ENCODE measurements at places on chromosomes 11 and 22. TPM values are rescaled to one million over a fixed set of nuclear protein-coding genes. Genes with fewer than 3 reads are reported as not detected.

GRCh38 chr11:126423154-126423553 is 67.7 kb downstream of the ST3GAL4 start:
- H3K4me3 ChIP-seq: no peak overlapping the region
- H3K27ac ChIP-seq: no peak overlapping the region
- H3K36me3 ChIP-seq: no peaks in the 10 kb centered on the region
- DNase-seq: no peak

DNA sequence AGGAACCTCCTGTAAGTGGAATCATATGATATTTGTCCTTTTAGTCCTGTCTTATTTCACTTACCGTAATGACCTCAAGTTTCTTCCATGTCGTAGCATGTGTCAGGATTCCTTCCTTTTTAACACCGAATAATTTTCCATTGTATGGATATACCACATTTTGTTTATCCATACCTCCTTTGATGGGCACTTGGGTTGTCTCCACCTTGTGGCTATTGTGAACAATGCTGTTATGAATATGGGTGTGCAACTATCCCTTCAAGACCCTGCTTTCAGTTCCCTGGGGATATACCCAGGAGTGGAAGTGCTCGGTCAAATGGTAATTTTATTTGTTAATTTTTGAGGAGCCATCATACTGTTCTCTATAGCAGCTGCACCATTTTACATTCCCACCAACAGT is 244.9 kb upstream of the BLID start:
- DNase-seq: no peak
- no peak overlapping the region for H3K4me3 ChIP-seq
- peaks cover 16% of the 10 kb centered on the region for H3K4me1 ChIP-seq
- no peak overlapping the region for H3K27ac ChIP-seq

DNA sequence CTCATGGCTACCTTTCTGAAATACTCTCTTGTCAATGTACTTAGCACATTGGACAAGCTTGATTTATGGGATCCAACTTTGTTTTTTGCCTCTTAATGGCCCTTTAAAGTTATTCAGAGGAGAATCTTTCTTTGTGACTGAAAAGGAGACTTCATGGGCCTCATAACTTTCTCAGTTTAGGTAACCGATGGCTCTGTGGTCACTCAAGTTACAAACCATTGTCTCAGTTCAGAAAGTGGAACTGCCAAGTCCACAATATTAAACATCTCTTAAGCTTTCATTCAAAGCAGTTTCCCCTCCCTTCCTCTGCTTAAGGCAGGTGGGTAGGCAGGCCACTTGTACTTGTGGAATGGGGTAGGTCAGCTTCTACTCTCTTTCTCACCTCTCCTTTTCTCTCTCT is 12.3 kb upstream of the ARL14EP start:
- H3K36me3 ChIP-seq: no peaks in the 10 kb centered on the region
- no peaks in the 10 kb centered on the region for H3K27me3 ChIP-seq
- no peak for DNase-seq
- no peak overlapping the region for H3K4me3 ChIP-seq
- no peak overlapping the region for H3K27ac ChIP-seq

- no peak for DNase-seq
- H3K4me3 ChIP-seq: no peak overlapping the region
- H3K27ac ChIP-seq: no peak overlapping the region
- no peaks in the 10 kb centered on the region for H3K4me1 ChIP-seq
Observed at GRCh38 chr11:75797116-75797515, 17.9 kb upstream of the UVRAG start.

DNA sequence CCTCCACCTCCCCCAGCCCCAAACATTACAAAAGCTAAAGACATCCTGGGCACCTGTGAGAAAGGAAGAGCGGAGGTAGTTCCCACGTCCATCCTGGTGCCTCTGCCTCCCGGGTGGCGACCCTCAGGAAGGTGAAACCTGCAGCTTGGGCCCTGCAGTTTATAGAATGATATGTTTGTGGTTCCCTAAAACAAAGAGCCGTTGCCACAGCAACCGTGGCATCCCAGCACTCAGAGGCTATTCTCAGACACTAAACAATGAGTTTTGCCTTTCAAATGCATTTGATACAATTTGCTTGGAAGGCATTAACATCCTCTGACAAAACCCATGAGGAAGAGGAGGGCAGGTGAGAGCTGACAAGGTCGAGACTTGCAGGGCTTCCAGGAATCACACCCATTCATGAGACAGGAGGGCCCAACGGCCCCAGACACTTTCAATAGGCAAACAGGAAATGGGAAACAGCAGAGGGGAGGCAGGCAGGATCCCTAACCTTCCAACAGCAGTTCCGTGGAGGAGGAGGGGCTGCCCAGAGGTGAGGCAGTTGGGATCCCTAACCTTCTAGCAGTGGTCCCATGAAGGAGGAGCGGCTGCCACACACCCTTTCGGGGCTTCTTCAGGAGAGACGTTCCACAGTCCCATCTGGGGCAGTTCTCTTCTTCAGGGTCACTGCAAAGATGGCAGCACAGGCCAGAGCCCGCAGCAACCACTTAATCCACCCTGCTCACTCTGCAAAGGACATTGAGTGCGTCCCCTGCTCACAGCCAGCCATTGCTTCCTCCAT is 379.2 kb downstream of the SHANK2 start:
- no peak for DNase-seq
- no peak overlapping the region for H3K27ac ChIP-seq
- H3K4me3 ChIP-seq: no peak overlapping the region
- H3K4me1 ChIP-seq: no peaks in the 10 kb centered on the region

- H3K27ac ChIP-seq: no peak overlapping the region
- H3K36me3 ChIP-seq: no peaks in the 10 kb centered on the region
- H3K4me3 ChIP-seq: peak overlapping the region; percentile 32
- peaks cover 8% of the 10 kb centered on the region for H3K4me1 ChIP-seq
- peak; percentile 81 for DNase-seq
- H3K27me3 ChIP-seq: peaks cover 26% of the 10 kb centered on the region
Observed at GRCh38 chr22:22397292-22397870, 111.2 kb downstream of the ZNF280B start.

DNA sequence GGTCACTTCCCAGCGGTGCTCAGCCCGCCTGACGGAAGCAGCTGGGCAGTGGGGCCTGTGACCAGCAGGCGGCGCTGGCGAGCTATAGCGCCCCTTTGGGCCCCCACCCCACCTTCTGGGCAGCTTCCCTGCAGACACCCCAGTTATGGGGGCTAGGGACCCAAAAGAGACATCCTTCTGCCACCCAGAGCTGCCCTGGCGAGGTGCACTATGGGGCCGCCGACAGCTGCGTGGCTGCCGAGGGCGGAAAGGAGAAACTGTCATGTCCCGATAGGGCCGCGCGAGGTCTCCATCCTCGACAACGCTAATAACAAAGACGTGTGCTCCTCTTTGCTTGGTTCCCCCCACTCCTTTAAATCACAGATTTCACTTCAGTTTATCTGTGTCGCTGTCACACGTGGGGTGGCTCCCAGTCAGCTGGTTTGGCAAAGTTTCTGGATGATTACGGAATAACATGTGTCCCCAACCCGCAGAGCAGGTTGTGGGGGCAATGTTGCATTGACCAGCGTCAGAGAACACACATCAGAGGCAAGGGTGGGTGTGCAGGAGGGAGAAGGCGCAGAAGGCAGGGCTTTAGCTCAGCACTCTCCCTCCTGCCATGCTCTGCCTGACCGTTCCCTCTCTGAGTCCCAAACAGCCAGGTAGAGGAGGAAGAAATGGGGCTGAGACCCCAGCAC is 673 bp upstream of the MYO7A start:
- H3K27ac ChIP-seq: no peak overlapping the region
- H3K27me3 ChIP-seq: no peaks in the 10 kb centered on the region
- H3K4me3 ChIP-seq: peak overlapping the region; percentile 73
- DNase-seq: peak; percentile 76
- no peaks in the 10 kb centered on the region for H3K36me3 ChIP-seq
- H3K4me1 ChIP-seq: peaks cover 4% of the 10 kb centered on the region

DNA sequence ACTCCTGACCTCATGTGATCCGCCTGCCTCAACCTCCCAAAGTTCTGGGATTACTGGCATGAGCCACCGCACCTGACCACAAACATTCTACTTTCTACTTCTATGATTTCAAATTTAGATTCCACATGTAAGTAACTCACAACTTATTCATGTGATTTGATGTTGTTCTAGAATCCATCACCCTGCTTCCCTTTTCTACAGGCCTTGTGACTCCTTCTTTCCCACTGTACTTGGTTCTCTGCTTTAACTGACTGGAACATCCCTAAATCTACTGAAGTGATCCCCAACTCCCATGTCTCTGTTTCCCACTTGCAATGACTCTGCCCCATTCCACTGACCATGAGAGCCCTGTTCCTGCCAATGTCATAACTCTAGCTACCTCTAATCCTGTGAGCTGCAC is 25.7 kb upstream of the MRPL17 start:
- no peaks in the 10 kb centered on the region for H3K27me3 ChIP-seq
- H3K27ac ChIP-seq: no peak overlapping the region
- no peak overlapping the region for H3K4me3 ChIP-seq
- H3K4me1 ChIP-seq: no peaks in the 10 kb centered on the region

DNA sequence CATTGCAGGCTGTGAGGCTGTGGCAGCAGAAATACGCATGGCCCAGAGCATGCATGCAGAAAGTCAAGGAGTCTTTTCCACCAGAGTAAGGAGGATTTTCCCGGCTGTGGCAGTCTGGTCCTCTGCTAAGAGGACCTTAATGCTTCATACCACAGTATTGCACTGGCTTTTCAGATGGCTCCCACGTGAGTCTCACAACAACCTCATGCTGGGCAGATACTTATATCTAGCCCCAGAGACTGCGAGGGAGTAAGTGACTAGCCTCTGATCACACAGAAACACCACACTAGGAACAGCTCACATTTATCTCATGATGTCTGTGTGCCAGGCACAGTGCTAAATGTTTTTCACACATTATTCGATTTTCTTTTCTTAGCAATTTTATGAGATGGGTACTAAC is 8.0 kb downstream of the CRY2 start:
- H3K36me3 ChIP-seq: no peaks in the 10 kb centered on the region
- peaks cover 57% of the 10 kb centered on the region for H3K4me1 ChIP-seq
- H3K27ac ChIP-seq: peak overlapping the region; percentile 98
- H3K4me3 ChIP-seq: no peak overlapping the region

DNA sequence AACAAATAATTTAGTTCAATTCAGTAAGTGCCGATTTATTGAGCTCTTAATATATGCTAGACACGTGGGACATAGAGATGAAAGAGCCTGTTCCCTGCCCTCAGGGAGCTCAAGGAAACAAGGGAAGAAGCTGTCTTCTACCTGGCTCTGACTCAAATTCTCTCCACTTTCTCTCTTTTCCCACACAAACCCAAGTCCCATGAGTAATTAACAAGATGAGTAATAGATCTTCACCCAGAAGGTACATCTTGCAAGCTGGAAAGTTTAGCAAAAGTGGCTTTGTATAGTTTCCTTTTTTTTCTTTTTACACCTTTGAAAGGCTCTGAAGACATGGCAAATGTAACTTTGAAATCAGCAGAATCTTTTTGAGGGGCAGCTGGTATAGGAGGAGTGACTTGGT is 48.2 kb upstream of the CHST1 start:
- DNase-seq: peak; percentile 2
- H3K36me3 ChIP-seq: no peaks in the 10 kb centered on the region
- no peaks in the 10 kb centered on the region for H3K4me1 ChIP-seq
- H3K27me3 ChIP-seq: peaks cover 24% of the 10 kb centered on the region
- H3K27ac ChIP-seq: no peak overlapping the region

GRCh38 chr11:103326070-103326794 is 217.0 kb downstream of the DYNC2H1 start:
- DNase-seq: peak; percentile 85
- H3K36me3 ChIP-seq: no peaks in the 10 kb centered on the region
- peaks cover 10% of the 10 kb centered on the region for H3K4me1 ChIP-seq
- 0 out of 2 replicates have a peak overlapping the region, but pooled peaks have one; percentile 34 for H3K27ac ChIP-seq
- H3K27me3 ChIP-seq: no peaks in the 10 kb centered on the region

GRCh38 chr22:39490135-39490798 is 11.8 kb upstream of the MIEF1 start:
- no peaks in the 10 kb centered on the region for H3K36me3 ChIP-seq
- no peaks in the 10 kb centered on the region for H3K27me3 ChIP-seq
- H3K4me1 ChIP-seq: peaks cover 10% of the 10 kb centered on the region
- no peak overlapping the region for H3K4me3 ChIP-seq
- H3K27ac ChIP-seq: no peak overlapping the region

GRCh38 chr11:103652013-103652412 is 384.4 kb upstream of the DDI1 start:
- no peak overlapping the region for H3K27ac ChIP-seq
- peaks cover 9% of the 10 kb centered on the region for H3K4me1 ChIP-seq
- no peaks in the 10 kb centered on the region for H3K36me3 ChIP-seq
- no peaks in the 10 kb centered on the region for H3K27me3 ChIP-seq

GRCh38 chr11:15406851-15407351 is 292.2 kb downstream of the INSC start:
- H3K36me3 ChIP-seq: no peaks in the 10 kb centered on the region
- no peak overlapping the region for H3K27ac ChIP-seq
- DNase-seq: no peak
- H3K4me3 ChIP-seq: no peak overlapping the region

- no peaks in the 10 kb centered on the region for H3K27me3 ChIP-seq
- no peaks in the 10 kb centered on the region for H3K36me3 ChIP-seq
- H3K4me3 ChIP-seq: no peak overlapping the region
- H3K4me1 ChIP-seq: no peaks in the 10 kb centered on the region
- no peak overlapping the region for H3K27ac ChIP-seq
Observed at GRCh38 chr11:57475191-57475590, 14.9 kb downstream of the RTN4RL2 start.

DNA sequence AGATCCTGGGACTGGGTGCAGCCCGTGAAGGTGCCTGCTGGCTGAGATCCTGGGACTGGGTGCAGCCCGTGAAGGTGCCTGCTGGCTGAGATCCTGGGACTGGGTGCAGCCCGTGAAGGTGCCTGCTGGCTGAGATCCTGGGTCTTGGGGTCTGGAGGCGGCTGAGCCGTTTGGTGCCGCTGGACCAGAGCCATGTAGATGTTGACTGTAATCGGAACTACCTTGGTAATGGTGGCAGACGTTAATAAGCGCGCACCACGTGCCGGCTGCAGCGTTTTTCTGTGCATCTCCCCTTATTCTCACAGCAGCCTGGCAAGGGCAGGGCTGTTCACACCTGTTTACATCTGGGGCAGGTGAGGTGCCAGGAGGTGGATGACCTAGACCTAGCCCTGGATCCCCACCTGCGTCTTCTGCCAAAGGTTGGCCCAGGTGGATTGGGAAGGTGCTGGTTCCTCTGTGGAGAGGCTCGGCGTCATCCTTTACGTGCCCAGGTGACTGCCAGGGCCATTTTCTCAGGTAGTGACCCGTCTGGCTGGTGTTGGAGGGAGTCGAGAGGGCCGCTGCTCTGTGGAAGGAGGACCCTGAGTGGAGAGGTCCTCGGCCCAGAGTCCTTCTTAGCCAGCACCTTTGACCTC is 382.5 kb downstream of the TBC1D22A start:
- DNase-seq: no peak
- no peaks in the 10 kb centered on the region for H3K4me1 ChIP-seq
- no peaks in the 10 kb centered on the region for H3K27me3 ChIP-seq
- H3K36me3 ChIP-seq: no peaks in the 10 kb centered on the region
- H3K27ac ChIP-seq: no peak overlapping the region
- H3K4me3 ChIP-seq: no peak overlapping the region

GRCh38 chr11:23751280-23751679 is 745.6 kb upstream of the LUZP2 start:
- H3K4me3 ChIP-seq: no peak overlapping the region
- H3K27me3 ChIP-seq: no peaks in the 10 kb centered on the region
- H3K36me3 ChIP-seq: no peaks in the 10 kb centered on the region
- no peak overlapping the region for H3K27ac ChIP-seq
- DNase-seq: no peak

Gene C11orf97
- total RNA-seq: not detected

Gene MB
- not detected for total RNA-seq

Gene MS4A6E
- not detected for total RNA-seq

Gene KRTAP5-11
- total RNA-seq: not detected

Gene MUC15
- not detected for total RNA-seq

Gene CABP4
- not detected for total RNA-seq

Gene SMIM38
- not detected for total RNA-seq

Gene CNGA4
- total RNA-seq: not detected

Gene ZNF215
- 4.9 TPM for total RNA-seq

Measured in GM23248 (cell line).